ENCODE measurements at places on chromosomes 6 and 20.

- no peak overlapping the region for H3K27ac ChIP-seq
- no peaks in the 10 kb centered on the region for H3K27me3 ChIP-seq
- peaks cover 1% of the 10 kb centered on the region for H3K4me1 ChIP-seq
- H3K4me3 ChIP-seq = no peak overlapping the region
Measured at GRCh38 chr6:79307321-79308036, 73.0 kb upstream of the HMGN3 start.

DNA sequence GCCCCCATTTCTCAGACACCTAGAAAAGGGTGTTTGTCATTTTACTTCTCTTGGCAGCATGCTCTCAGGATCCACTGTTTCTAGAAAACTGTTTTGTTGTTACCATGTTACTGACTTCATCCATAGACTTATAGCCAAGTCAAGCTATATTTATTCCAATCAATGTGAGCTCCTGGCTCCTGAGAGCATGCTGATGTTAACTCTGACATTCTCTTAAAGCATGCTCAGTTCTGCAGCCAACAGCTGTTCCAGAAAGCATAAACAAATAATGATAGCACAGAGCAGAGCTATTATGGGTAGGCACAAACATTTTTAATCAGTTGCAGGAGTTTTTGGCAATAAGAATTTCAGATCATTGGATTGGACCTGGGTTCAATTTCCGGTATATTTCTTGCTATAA lies 92.4 kb upstream of the CEP85L start:
- H3K4me3 ChIP-seq = no peak overlapping the region
- H3K4me1 ChIP-seq = no peaks in the 10 kb centered on the region
- no peaks in the 10 kb centered on the region for H3K36me3 ChIP-seq
- H3K27me3 ChIP-seq = no peaks in the 10 kb centered on the region
- no peak for DNase-seq
- no peak overlapping the region for H3K27ac ChIP-seq

DNA sequence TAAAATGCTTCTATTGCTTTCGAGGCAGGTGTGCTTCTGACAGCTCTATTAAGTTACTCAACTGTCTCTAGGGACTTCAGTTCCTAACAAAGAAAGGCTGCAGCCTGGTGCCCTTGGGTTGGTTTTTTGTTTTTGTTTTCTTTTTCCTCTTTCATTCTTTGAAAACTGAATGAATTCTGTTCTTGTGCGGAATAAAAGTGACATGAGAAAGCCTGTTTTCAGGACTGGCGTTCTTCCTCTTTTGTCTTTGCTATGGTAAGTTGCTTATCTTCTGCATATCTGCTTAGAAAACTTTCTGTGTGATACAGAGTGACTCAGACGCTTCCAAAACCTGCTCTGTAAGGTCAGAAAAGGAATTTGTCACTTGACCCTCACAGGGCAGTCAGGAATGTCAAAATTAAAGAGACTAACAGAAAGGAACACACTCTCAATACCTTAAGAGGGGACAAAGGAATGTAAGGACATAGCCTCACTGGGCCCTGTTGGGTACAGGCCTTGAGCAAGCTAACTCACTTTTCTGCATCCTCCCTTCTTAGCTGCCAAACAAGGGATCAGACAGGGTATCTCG lies 56.2 kb upstream of the NHSL1 start:
- no peaks in the 10 kb centered on the region for H3K36me3 ChIP-seq
- H3K27me3 ChIP-seq = no peaks in the 10 kb centered on the region
- peaks cover 11% of the 10 kb centered on the region for H3K4me1 ChIP-seq
- H3K27ac ChIP-seq = peak overlapping the region; percentile 84
- no peak overlapping the region for H3K4me3 ChIP-seq
- peak; percentile 30 for DNase-seq

- no peaks in the 10 kb centered on the region for H3K27me3 ChIP-seq
- no peak overlapping the region for H3K27ac ChIP-seq
- H3K36me3 ChIP-seq = no peaks in the 10 kb centered on the region
- no peak for DNase-seq
Measured at GRCh38 chr20:37670351-37670791, 23.5 kb upstream of the CTNNBL1 start.

GRCh38 chr6:44386929-44387345 lies 569 bp upstream of the CDC5L start:
- H3K4me1 ChIP-seq = peaks cover 8% of the 10 kb centered on the region
- H3K27ac ChIP-seq = peak overlapping the region; percentile 98
- peak; percentile 74 for DNase-seq
- no peaks in the 10 kb centered on the region for H3K27me3 ChIP-seq
- H3K4me3 ChIP-seq = peak overlapping the region; percentile 67
- H3K36me3 ChIP-seq = peaks cover 7% of the 10 kb centered on the region

DNA sequence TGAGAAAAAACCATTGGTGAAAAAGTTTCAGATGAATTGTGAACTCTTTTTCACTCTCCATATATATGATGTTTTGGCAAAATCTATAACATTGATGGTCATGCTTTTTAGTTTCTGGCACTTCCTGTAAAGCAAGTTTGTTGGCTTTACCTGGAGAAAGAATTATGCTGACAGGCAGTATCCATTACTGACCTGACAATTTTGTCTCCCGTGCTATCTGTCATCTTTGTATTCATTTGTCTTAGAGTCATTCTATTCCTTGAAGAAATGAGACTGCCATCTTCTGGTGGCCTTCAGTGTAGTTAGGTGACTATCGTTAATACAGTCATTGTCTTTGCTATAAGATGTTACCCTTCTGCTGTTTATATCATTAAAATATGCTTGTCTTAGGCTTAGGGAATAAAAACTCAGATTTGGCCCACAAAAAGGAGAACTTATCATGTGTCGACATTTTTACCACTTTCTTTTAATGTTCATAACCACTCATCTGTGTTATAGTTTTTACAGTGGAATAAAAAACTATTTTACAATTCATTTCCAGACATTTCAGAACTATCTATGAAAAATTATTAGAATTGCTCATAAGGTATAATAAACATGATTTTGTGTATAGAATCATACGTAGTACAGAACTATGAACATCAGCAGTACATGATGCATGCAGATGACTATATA lies 707.0 kb downstream of the EPM2A start:
- H3K4me1 ChIP-seq = no peaks in the 10 kb centered on the region
- no peak overlapping the region for H3K4me3 ChIP-seq
- no peak overlapping the region for H3K27ac ChIP-seq
- peak; percentile 71 for DNase-seq
- no peaks in the 10 kb centered on the region for H3K27me3 ChIP-seq
- no peaks in the 10 kb centered on the region for H3K36me3 ChIP-seq

GRCh38 chr20:37598575-37599342 lies 71.1 kb upstream of the BLCAP start:
- H3K4me1 ChIP-seq = peaks cover 3% of the 10 kb centered on the region
- no peaks in the 10 kb centered on the region for H3K27me3 ChIP-seq
- no peaks in the 10 kb centered on the region for H3K36me3 ChIP-seq
- no peak overlapping the region for H3K4me3 ChIP-seq

- H3K4me3 ChIP-seq = no peak overlapping the region
- H3K27ac ChIP-seq = no peak overlapping the region
- no peak for DNase-seq
- H3K36me3 ChIP-seq = no peaks in the 10 kb centered on the region
Measured at GRCh38 chr6:61538801-61539200, 747.2 kb downstream of the KHDRBS2 start.

DNA sequence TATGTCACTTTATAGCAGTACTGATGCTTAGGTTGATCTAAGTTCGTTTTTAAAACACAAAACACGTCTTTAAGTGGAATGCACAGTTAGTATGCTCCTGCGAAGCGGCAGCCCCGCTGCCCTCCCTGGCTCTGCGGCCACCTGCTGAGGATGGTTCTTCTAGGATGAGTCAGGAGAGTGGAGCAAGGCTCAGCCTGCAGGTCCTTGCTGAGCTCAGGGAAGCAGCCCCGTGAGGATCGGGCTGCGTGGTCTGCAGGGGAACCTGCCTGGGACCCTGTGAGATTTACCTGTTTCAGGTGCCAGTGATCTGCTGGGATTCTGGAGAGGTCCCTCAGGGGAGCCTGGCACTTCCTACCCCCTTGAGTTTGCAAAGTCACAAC lies 57.5 kb downstream of the SYNJ2 start:
- H3K27ac ChIP-seq = peak overlapping the region; percentile 62
- H3K4me1 ChIP-seq = peaks cover 39% of the 10 kb centered on the region
- H3K36me3 ChIP-seq = peaks cover 8% of the 10 kb centered on the region
- DNase-seq = peak; percentile 67
- H3K4me3 ChIP-seq = no peak overlapping the region

DNA sequence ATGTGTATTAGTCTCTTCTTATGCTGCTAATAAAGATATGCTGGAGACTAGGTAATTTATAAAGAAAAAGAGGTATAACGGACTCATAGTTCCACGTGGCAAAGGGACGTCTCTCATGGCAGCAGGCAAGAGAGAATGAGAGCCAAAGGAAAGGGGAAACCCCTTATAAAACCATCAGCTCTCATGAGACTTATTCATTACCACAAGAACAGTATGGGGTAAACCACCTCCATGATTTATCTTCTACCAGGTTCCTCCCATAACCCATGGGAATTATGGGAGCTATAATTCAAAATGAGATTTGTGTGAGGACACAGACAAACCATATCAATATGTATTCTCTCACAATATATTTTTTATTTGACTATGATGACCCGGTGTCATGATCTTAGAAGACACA lies 109.1 kb downstream of the UTRN start:
- no peaks in the 10 kb centered on the region for H3K36me3 ChIP-seq
- no peak overlapping the region for H3K27ac ChIP-seq
- no peaks in the 10 kb centered on the region for H3K4me1 ChIP-seq
- DNase-seq = no peak
- no peak overlapping the region for H3K4me3 ChIP-seq

- DNase-seq = no peak
- no peak overlapping the region for H3K27ac ChIP-seq
- no peaks in the 10 kb centered on the region for H3K36me3 ChIP-seq
- peaks cover 52% of the 10 kb centered on the region for H3K27me3 ChIP-seq
- H3K4me3 ChIP-seq = peak overlapping the region; percentile 47
Measured at GRCh38 chr20:63007360-63007645, 539 bp upstream of the BHLHE23 start.

GRCh38 chr6:168029459-168030217 lies 32.2 kb downstream of the KIF25 start:
- H3K27ac ChIP-seq = no peak overlapping the region
- H3K4me1 ChIP-seq = peaks cover 17% of the 10 kb centered on the region
- no peak overlapping the region for H3K4me3 ChIP-seq
- no peaks in the 10 kb centered on the region for H3K27me3 ChIP-seq

GRCh38 chr20:19492116-19492515 lies 265.9 kb upstream of the RIN2 start:
- no peak overlapping the region for H3K27ac ChIP-seq
- no peak overlapping the region for H3K4me3 ChIP-seq
- no peaks in the 10 kb centered on the region for H3K36me3 ChIP-seq
- DNase-seq = peak; percentile 73

GRCh38 chr6:46014511-46015118 lies 1.0 kb downstream of the CLIC5 start:
- peaks cover 4% of the 10 kb centered on the region for H3K27me3 ChIP-seq
- H3K4me1 ChIP-seq = peaks cover 28% of the 10 kb centered on the region
- no peak for DNase-seq
- no peaks in the 10 kb centered on the region for H3K36me3 ChIP-seq
- H3K4me3 ChIP-seq = peak overlapping the region; percentile 63

- no peaks in the 10 kb centered on the region for H3K36me3 ChIP-seq
- no peaks in the 10 kb centered on the region for H3K4me1 ChIP-seq
- peak; percentile 74 for DNase-seq
- H3K27ac ChIP-seq = no peak overlapping the region
Measured at GRCh38 chr6:169023161-169023874, 230.3 kb downstream of the THBS2 start.

DNA sequence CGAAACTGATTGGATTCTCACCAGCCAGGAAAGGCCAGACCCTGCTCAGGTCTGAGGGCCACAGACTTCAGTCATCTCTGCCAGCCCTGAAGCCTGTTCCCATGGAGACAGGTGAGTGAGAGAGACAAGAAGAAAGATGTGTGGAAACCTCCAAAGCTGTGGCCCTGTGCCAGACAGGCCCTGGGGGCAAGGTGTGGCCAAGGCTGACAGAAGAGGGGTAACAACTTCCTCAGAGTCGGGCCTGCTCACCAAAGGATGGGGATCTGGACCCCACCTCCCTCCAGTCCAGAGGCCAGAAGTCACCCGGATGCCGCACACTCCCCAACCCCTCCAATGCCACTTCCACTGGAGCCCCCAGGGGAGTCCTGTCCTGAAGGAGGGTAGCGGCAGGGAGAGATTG lies 73.6 kb downstream of the MDGA1 start:
- H3K27me3 ChIP-seq = no peaks in the 10 kb centered on the region
- H3K36me3 ChIP-seq = no peaks in the 10 kb centered on the region
- H3K4me1 ChIP-seq = no peaks in the 10 kb centered on the region
- H3K27ac ChIP-seq = no peak overlapping the region
- no peak overlapping the region for H3K4me3 ChIP-seq
- no peak for DNase-seq

- no peak overlapping the region for H3K27ac ChIP-seq
- H3K36me3 ChIP-seq = no peaks in the 10 kb centered on the region
- no peaks in the 10 kb centered on the region for H3K27me3 ChIP-seq
- no peak for DNase-seq
- no peak overlapping the region for H3K4me3 ChIP-seq
Measured at GRCh38 chr6:48423640-48424365, 312.8 kb upstream of the PTCHD4 start.

DNA sequence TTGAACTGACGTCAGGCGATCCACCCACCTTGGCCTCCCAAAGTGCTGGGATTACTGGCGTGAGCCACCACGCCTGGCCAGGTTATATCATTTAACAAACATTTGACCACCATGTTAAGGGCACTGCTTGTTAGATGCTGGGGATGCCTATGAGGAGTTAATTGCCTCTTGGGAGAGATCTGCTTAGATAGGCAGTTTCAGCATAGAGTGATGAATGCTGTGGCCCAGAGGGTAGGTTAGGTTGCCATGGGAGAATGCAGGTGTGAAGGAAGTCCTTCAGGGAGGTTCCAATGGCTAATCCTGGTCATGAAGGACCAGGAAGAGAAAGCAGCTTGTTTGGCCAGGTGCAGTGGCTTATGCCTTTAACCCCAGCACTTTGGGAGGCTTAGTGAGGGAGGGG lies 17.0 kb downstream of the PHF20 start:
- no peaks in the 10 kb centered on the region for H3K36me3 ChIP-seq
- H3K4me3 ChIP-seq = no peak overlapping the region
- DNase-seq = peak; percentile 95
- no peaks in the 10 kb centered on the region for H3K27me3 ChIP-seq
- H3K27ac ChIP-seq = no peak overlapping the region
- H3K4me1 ChIP-seq = peaks cover 2% of the 10 kb centered on the region

GRCh38 chr6:57158658-57159057 lies 13.5 kb upstream of the BAG2 start:
- no peaks in the 10 kb centered on the region for H3K4me1 ChIP-seq
- no peak for DNase-seq
- H3K4me3 ChIP-seq = no peak overlapping the region

- H3K36me3 ChIP-seq = peaks cover 5% of the 10 kb centered on the region
- no peak for DNase-seq
- H3K4me1 ChIP-seq = no peaks in the 10 kb centered on the region
- H3K27ac ChIP-seq = no peak overlapping the region
Measured at GRCh38 chr6:96505363-96505762, 16.2 kb upstream of the UFL1 start.
